ENCODE measurements at places on chromosomes 1 and 21.

DNA sequence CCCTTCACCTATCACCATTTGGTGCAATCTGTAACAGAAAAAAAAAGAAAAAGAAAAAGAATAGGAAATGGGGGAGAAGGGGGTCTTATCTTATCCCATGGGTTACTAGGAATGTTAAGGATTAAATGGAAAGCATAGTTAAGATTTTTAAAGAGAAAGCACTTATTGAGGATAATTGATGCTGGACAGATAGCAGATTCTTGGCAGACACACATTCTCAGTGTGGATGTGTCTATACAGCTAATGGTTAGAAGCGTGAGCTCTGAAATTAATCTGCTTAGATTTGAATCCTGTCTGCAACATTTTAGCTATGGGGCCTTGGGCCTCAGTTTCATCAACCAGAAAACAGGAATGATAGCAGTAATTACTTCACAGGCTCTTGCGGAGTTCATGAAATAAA lies 67.1 kb downstream of the SSBP3 start:
- no peak for DNase-seq

DNA sequence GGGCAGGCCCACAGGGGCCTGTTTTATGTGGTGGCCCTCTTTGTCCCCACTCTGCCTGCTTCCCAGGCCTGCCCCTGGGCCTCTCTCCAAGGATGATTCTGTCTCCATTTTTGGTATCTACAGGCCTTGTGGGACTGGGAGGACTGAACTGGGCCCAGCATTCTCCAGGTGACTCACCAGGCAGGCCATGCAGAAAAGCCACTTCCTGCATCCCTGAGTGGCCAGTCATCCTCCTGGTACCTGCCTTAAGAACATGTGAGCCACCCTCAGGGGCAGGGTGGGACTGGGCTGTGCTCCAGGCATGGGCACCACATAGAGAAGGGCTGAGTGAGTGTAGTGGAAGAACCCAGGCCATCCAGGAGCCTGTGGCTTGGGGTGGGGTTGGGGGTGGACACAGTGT lies 20.0 kb upstream of the BCAR3 start:
- no peak for DNase-seq

DNA sequence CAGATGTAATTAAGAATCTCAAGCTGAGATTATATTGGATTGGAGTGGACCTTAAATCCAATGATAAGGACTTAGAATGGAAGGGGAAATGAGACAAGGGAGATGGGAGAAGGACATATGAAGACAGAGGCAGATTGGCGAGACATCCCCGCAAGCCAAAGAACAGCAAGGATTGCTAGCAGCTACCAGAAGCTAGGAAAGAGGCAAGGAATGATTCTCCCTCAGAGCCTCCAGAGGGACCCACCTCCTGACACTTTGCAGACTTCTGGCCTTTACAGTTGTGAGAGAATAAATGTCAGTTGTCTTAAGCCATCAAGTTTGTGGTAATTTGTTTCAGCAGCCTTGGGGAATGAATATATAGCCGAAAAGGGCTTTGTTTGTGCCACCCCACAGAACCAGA lies 20.7 kb downstream of the METTL13 start:
- no peak for DNase-seq

- no peak for DNase-seq
These were observed 46.1 kb upstream of the CD34 start for GRCh38 chr1:207956986-207957385.

GRCh38 chr1:59653968-59654367 lies 160.8 kb upstream of the HOOK1 start:
- DNase-seq = no peak

DNA sequence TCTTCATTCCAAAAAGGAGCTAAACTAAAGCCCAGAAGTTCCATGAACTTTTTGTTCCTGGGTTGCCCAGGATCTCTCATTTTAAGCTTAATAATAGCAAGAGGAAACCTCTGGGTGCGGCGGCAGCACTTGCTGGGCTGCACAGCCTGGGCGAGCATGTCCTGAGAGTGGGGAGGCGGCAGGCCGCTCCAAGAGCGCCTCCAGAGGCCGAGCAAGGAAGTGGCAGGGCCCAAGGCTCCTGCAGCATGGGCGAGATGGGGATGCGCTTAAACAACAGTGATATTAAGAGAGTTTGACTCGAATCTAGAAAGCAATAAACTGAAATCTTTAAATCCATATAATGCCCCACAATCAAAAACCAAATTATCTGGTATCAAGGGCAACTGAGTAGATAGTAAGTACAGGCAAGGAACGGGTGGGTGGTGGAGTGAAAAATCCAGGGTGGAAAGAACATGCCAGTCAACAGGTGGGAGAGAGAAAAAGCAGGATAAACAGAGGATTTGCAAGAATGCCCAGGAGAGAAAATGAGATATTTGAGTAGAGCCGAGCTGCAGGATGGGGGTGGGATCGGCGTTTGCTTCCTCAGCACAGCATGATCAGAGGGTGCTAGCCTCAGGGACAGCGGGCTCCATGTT lies 14.1 kb upstream of the TNR start:
- no peak for DNase-seq

GRCh38 chr1:2137257-2138121 lies 57.1 kb downstream of the FAAP20 start:
- no peak for DNase-seq

DNA sequence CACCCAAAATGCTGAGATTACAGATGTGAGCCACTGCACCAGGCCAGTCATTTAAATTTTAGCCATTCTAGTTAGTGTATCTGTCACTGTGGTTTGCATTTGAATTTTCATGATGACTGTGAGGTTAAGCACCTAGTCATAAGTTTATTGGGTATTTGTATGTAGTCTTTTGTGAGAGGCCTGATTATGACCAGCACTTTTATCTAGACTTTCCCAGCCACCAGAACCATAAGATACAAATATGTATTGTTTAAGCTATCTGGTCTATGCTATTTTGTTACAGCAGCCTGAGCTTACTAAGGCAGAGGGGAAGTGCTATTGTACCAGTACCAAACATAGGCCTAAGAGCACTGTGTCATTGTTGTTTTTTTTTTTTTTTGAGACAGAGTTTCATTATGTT lies 19.9 kb upstream of the DNAJC6 start:
- no peak for DNase-seq

DNA sequence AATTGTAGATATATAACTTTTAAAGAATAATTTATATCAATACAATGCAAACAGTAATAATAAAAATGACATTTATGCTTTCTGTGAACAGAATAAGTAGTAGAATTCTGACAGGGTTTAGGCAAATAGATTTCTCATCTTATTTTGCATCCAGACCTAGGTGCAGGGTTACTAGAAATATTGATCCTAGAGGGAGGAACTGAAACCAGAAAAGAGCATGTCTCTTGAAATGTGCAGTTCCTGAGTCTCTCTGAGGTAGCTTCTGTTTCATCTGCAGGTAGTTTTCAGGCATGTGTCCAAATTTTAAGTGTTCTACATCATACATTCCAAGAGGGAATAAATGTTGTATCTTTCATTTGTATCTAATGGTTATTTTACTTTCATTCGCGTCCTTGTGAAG lies 631.9 kb upstream of the ADGRL4 start:
- no peak for DNase-seq

DNA sequence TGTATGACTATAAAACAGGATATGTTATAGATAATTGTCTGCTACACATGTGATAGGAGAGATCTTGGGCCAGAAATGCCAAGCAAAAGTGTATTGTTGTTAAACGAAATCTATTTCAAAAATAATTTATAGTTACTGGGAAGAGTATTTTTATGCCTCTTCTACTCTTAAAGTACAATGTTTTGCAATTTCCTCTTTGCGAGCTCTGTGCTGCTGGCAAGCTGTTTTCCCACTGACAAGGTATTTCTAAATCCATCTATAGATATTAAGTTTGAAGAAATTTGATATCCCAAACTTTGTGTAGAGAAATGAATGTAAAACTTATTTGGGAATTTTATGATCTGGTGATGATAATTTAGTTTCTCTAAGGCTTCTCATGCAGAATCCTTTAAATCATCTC lies 63.3 kb upstream of the PTGFR start:
- DNase-seq = no peak

GRCh38 chr1:10507111-10507879 lies 32.5 kb downstream of the PEX14 start:
- DNase-seq = no peak

All from T-helper 22 cell (primary cell).